Activated CD8-positive, alpha-beta T cell treated with anti-CD3 and anti-CD28 coated beads, Interleukin-2, amount 10 ng/mL, durations not matched to agents 7 days and 5 days (primary cell): ENCODE measurements at places on chromosomes 6 and 20. TPM values are rescaled to one million over a fixed set of nuclear protein-coding genes. Genes with fewer than 3 reads are reported as not detected.

The SPATS1 gene
- not detected for total RNA-seq

The FNDC1 gene
- total RNA-seq = not detected

The CFB gene
- not detected for total RNA-seq

GRCh38 chr20:63322933-63323273 is 29.9 kb downstream of the COL20A1 start:
- H3K4me1 ChIP-seq = peaks cover 5% of the 10 kb centered on the region
- H3K27ac ChIP-seq = no peak overlapping the region
- no peak overlapping the region for H3K4me3 ChIP-seq
- H3K27me3 ChIP-seq = peaks cover 11% of the 10 kb centered on the region
- no peaks in the 10 kb centered on the region for H3K36me3 ChIP-seq
